ENCODE measurements at places on chromosomes 12 and 14.

DNA sequence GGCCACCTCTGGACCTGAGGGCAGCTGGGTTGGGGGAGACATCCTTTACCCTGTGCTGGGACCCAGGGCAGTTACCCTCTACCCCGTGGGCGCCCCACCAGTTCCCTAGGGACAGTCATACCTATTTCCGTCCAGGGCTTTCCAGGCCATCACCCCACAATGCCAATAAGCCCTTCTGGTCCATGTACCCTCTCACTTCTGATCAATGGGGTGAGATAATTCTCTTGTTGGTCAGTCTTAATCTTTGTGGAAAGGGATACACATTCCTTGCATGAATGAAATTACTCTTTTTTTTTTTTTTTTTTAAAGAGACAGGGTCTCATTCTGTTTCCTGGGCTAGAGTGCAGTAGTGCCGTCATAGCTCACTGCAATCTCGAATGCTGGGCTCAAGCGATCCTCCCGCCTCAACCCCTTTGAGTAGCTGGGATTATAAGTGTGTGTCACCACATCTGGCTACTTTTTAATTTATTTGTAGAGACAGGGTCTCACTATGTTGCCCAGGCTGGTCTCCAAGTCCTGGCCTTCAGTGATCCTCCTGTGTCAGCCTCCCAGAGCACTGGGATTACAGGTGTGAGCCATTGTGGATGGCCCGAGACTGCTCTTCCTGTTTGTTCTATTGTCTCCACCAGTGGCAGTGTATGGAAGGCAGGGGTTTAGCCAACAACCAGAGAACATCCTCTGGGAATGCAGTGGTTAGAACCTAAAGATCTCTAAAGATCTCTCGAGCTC lies 46.3 kb upstream of the STON2 start:
- no peaks in the 10 kb centered on the region for H3K27me3 ChIP-seq
- H3K4me3 ChIP-seq = no peak overlapping the region
- peaks cover 31% of the 10 kb centered on the region for H3K4me1 ChIP-seq
- no peaks in the 10 kb centered on the region for H3K36me3 ChIP-seq
- peak overlapping the region; percentile 37 for H3K27ac ChIP-seq

GRCh38 chr14:50109342-50109741 lies 7.0 kb downstream of the VCPKMT start:
- no peak for DNase-seq
- H3K4me3 ChIP-seq = no peak overlapping the region
- H3K4me1 ChIP-seq = peaks cover 5% of the 10 kb centered on the region
- H3K27ac ChIP-seq = no peak overlapping the region
- no peaks in the 10 kb centered on the region for H3K27me3 ChIP-seq

DNA sequence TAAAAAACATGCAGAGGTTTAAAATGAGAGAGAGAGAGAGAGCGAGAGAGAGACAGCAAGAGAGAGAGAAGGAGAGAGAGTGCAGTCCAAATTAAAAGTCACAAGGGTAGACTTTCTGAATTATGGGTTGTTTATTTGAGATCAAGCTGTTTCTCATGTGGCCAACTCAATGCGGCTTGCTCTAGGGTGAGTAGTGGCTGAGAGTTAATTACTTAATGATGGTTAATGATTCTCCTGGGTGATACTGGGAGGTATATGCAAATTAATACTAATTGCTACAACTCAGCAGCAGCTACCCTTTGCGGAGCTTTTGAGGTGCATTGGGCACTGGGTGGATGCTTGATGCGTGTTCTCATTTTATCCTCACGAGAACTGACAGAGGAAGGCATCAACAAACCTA lies 122.1 kb upstream of the NOS1 start:
- no peaks in the 10 kb centered on the region for H3K4me1 ChIP-seq
- no peaks in the 10 kb centered on the region for H3K27me3 ChIP-seq
- no peak for DNase-seq

- peak overlapping the region; percentile 75 for H3K27ac ChIP-seq
- H3K36me3 ChIP-seq = no peaks in the 10 kb centered on the region
- no peak for DNase-seq
- no peaks in the 10 kb centered on the region for H3K27me3 ChIP-seq
Observed at GRCh38 chr14:68639000-68639757, 153.7 kb downstream of the ZFP36L1 start.

DNA sequence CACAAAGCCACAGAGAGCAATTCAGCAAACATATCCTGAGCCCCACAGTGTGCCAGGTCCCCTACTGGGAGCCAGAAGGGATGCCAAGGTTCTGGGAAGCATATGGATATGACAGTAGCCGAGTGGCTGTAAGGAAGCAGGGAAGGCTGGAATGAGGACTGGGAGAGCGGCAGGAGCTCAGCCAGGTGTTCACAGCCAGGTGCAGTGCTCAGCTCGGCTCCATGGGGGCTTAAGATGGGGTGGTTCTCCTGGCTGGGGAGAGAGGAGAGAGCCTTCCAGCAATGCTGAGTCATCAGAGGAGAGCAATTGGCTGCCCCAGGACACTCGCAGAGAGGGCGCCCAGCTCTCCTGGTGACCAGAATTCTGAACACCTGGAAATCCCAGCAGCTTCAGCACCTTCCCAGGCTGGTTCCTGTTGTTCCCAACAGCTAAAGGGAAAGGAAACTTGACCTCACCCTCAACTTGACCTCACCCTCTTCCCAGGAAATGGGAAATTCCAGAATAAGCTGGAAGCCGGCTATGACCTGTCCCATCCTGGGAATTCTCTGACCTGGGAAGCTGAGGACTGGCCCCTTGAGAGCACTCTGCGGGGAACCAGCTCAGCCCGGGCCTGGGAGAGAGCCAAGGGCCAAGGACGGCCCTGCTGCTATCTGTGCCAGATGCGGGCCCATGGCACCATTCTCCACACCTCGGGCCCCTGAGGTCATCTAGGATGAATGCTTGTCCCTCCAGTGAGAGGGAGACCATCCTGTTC lies 34.6 kb downstream of the SLC6A12 start:
- peaks cover 81% of the 10 kb centered on the region for H3K4me1 ChIP-seq
- no peaks in the 10 kb centered on the region for H3K27me3 ChIP-seq
- peak overlapping the region; percentile 50 for H3K27ac ChIP-seq
- DNase-seq = peak; percentile 61
- H3K4me3 ChIP-seq = no peak overlapping the region

DNA sequence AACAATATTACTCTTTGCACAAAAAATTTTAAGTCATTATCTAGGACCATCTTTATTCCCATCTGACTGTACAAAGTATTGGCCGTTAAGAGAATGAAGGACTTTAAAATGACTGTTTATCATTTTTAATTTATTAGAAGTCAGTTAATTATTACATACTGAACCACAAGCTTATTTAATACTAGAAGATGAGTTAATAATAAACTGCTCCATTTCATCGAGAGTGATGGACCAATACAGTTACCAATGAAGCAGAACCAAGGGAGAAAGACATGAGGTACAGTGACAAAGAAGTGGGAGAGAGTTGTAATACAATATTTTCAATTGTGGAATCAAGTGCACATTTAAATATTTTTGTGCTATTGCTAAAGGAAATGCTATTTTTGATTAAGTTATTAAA lies 83.3 kb downstream of the PTPRO start:
- DNase-seq = no peak
- no peak overlapping the region for H3K4me3 ChIP-seq
- no peaks in the 10 kb centered on the region for H3K27me3 ChIP-seq
- no peaks in the 10 kb centered on the region for H3K36me3 ChIP-seq

DNA sequence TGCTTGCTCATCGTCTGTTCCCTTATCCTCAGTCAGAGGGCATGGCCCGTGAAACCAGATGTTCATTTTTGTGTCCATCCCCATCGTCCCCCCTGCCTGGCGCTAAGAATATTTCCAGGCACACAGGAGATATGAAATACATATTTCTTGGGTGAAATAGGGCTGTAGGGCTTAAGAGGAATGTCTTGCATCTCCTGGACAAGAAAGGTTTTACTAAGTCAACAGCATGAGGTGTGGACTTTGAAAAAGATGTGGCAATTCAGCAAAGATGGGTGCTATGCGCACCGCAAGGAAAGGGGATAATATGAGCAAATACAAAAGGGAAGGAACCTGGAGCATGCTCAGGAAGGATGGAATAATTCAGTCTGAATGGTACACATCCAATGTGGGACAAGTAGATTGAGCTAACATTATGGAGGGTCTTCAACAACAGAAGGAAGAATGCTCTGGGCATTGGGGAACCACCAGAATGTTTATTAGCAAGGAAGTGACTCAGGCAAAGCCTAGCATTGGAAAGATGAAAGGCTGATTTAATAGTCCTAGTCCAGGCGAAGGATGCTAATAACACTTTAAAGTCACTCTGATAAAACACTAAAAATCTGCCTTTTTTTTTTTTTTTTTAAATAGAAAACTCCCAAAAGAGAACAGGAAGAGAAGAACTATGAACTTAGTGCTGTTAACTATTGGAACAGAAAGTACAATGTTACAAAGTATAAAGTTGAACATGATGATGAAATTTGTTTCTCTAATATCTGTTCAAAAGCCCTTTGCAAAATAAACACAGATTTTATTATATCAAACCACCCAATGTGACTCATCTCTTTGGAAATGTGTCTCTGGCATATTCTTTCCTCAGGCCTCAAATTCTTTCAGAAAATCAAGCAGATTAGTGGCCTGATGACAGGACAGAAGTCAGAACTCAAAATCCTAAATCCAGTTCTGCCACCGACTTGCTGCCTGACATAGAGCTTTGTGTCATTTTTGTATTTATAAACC lies 449.5 kb downstream of the BCAT1 start:
- no peaks in the 10 kb centered on the region for H3K36me3 ChIP-seq
- no peaks in the 10 kb centered on the region for H3K27me3 ChIP-seq
- peak overlapping the region; percentile 2 for H3K27ac ChIP-seq
- no peak overlapping the region for H3K4me3 ChIP-seq
- no peak for DNase-seq

DNA sequence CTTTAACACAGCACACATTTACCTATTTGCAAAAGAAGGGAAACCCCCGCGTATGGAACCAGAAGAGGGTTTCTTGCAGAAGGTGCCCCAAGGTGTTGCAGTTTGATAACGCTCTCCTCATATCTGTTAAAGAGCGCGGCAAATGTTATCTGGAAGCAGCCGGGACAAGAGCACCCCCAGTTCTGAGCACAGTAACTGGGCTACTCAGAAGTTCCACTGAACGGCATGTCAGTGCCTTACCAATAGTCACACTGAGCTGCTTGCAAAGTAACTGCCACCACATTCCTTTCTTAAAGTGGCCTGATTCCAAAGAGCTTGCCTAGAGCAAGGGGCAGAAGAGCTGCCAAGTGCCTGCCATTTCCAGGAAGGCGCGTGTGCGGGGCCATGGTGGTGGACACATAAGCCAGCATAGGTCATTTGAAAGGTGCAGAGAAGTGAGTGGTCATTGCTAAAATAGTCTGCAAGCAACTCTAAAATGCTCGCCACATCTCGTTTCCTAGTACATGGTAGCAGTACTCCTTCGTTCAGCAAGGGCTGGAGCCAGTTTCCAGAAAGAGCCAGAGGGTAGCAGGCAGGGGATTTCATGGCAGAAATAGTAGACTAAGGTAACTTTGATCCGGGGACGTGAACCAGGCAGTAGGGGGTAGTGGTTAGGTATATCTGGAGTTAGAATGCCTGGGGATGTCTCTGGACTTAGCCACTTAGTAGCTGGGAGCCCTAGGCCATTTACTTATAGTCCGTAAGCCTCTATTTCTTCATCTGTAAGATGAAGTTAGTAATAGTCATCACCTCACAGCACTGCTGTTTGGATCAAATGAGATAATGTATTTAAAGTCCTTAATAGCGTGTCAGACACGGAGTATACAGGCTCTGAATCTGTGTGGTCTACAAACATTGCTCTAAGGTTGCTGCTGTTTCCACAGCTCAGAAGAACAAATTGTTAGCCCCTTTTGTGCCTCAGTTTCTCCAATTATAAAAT lies 37.6 kb downstream of the SPTB start:
- H3K27me3 ChIP-seq = no peaks in the 10 kb centered on the region
- no peak overlapping the region for H3K4me3 ChIP-seq
- peaks cover 19% of the 10 kb centered on the region for H3K4me1 ChIP-seq
- H3K27ac ChIP-seq = peak overlapping the region; percentile 70
- peak; percentile 67 for DNase-seq

- peaks cover 86% of the 10 kb centered on the region for H3K36me3 ChIP-seq
- no peak overlapping the region for H3K4me3 ChIP-seq
- DNase-seq = peak; percentile 81
- H3K27ac ChIP-seq = peak overlapping the region; percentile 68
Observed at GRCh38 chr14:73723797-73724661, 9.8 kb upstream of the PNMA1 start.

DNA sequence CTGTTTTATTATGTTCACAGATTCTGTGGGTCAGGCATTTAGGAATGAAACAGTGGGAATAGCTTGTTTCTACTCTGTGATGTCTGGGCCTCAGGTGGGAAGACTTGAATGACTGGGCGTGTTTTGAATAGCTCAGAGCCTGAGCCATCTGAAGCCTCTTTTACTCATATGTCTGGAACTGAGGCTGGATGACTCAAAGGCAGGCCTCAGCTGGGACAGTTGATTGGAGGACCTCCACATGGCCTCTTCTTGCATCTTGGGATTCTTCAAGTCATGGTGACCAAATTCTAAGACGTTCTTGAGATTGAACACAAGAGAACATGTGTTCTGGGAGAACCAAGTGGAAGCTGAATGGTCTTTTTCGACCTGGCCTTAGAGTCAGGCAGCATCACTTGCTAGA lies 45.8 kb upstream of the TBX3 start:
- H3K4me3 ChIP-seq = no peak overlapping the region
- H3K27ac ChIP-seq = no peak overlapping the region
- DNase-seq = no peak
- H3K27me3 ChIP-seq = peaks cover 10% of the 10 kb centered on the region

DNA sequence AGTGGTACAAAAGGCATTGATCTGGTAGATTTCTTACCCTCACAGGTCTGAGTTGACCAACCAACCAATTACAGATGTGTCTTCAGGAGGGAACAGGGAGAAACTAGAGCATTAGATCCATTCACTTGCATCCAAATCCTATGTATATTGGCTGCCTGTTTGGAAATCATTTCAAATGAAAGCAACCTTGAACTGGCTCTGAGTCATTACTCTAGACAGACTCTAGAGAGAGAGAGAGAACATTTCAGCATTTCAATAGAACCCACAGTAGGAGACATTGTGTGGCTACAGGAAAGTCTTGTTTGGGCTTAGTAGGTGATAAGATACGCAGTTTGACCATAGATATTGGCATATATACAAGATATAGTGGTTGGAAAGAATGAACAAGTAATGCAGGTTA lies 114.5 kb downstream of the PTPRR start:
- no peak overlapping the region for H3K4me3 ChIP-seq
- no peak for DNase-seq
- H3K36me3 ChIP-seq = no peaks in the 10 kb centered on the region
- H3K27ac ChIP-seq = no peak overlapping the region
- no peaks in the 10 kb centered on the region for H3K4me1 ChIP-seq

GRCh38 chr12:1573960-1574864 lies 20.2 kb downstream of the FBXL14 start:
- DNase-seq = no peak
- H3K4me3 ChIP-seq = no peak overlapping the region
- H3K36me3 ChIP-seq = no peaks in the 10 kb centered on the region

DNA sequence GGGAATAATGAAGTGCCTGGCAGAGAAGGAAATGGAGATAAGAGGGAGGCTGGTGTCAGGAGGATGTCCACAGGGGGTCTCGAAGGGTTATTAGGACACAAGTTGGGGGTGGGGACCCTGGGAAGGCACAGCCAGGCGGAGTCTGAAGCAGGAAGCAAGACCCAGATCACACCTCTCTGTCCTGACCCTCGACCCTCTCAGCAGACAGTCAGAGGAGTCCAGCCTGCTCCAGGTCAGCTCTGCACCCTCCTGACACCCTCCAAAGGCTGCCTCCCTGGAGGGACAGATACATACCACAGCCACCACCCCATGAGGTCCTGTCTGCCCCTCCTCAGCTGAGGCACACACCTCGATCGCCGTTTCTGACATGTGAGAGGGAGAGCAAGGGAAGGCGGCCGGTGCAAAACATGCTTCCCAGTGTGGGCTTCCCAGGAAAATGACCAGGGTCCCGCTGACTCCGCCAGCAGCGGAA lies 9.0 kb downstream of the BCL11B start:
- DNase-seq = no peak
- peaks cover 33% of the 10 kb centered on the region for H3K27me3 ChIP-seq
- no peak overlapping the region for H3K4me3 ChIP-seq
- no peaks in the 10 kb centered on the region for H3K36me3 ChIP-seq
